ENCODE measurements at places on chromosomes 12 and 14. TPM values are rescaled to one million over a fixed set of nuclear protein-coding genes. Genes with fewer than 3 reads are reported as not detected.
A peak's percentile ranks its signal among the peaks of the same experiment; 100 is the strongest.

Gene LUM
- total RNA-seq, result 38.7 TPM

- no peak for DNase-seq
- no peaks in the 10 kb centered on the region for H3K27me3 ChIP-seq
- no peaks in the 10 kb centered on the region for H3K36me3 ChIP-seq
- H3K4me3 ChIP-seq, result no peak overlapping the region
Observed at GRCh38 chr12:116150001-116150400, 127.5 kb downstream of the MED13L start.

Gene ESR2
- 0.52 TPM for total RNA-seq

Gene KRT7
- 2.8 TPM for total RNA-seq

GRCh38 chr14:80084196-80084595 is 127.1 kb downstream of the DIO2 start:
- H3K4me3 ChIP-seq, result no peak overlapping the region
- H3K27ac ChIP-seq, result no peak overlapping the region
- no peaks in the 10 kb centered on the region for H3K4me1 ChIP-seq
- no peak for DNase-seq
- no peaks in the 10 kb centered on the region for H3K27me3 ChIP-seq

DNA sequence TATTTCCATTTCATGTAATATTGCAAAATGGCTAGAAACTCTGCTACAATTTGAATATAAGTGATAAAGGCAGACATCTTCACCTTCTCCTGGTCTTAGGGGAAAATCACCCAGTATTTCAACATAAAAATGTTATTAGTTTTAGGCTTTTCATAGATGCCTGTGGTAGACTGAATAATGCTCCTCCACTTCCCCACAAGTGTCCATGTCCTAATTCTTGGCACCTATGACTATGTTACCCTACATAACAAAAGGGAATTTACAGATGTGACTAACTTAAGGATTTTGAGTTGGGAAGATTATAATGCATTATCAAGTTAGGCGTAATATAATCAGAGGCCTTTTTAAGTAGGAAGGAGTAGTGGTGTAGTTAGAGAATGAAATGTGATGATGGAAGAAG is 196.4 kb downstream of the TMTC3 start:
- H3K27ac ChIP-seq, result no peak overlapping the region
- H3K27me3 ChIP-seq, result no peaks in the 10 kb centered on the region
- DNase-seq, result no peak
- H3K4me1 ChIP-seq, result no peaks in the 10 kb centered on the region

- H3K27ac ChIP-seq, result no peak overlapping the region
- DNase-seq, result no peak
- H3K27me3 ChIP-seq, result no peaks in the 10 kb centered on the region
- no peaks in the 10 kb centered on the region for H3K36me3 ChIP-seq
- H3K4me3 ChIP-seq, result no peak overlapping the region
Observed at GRCh38 chr14:61621444-61621843, 73.9 kb upstream of the HIF1A start.

Gene CYP27B1
- 0.42 TPM for total RNA-seq

Gene KLRB1
- 22.6 TPM for total RNA-seq

Gene VDR
- total RNA-seq, result 1.5 TPM

GRCh38 chr12:2309647-2310046 is 256.9 kb downstream of the CACNA1C start:
- DNase-seq, result no peak
- no peaks in the 10 kb centered on the region for H3K27me3 ChIP-seq
- H3K4me3 ChIP-seq, result no peak overlapping the region

GRCh38 chr12:56028511-56029165 is 7.8 kb downstream of the IKZF4 start:
- DNase-seq, result no peak
- H3K27ac ChIP-seq, result peak overlapping the region; percentile 52
- peaks cover 41% of the 10 kb centered on the region for H3K36me3 ChIP-seq
- H3K4me1 ChIP-seq, result peaks cover 4% of the 10 kb centered on the region

DNA sequence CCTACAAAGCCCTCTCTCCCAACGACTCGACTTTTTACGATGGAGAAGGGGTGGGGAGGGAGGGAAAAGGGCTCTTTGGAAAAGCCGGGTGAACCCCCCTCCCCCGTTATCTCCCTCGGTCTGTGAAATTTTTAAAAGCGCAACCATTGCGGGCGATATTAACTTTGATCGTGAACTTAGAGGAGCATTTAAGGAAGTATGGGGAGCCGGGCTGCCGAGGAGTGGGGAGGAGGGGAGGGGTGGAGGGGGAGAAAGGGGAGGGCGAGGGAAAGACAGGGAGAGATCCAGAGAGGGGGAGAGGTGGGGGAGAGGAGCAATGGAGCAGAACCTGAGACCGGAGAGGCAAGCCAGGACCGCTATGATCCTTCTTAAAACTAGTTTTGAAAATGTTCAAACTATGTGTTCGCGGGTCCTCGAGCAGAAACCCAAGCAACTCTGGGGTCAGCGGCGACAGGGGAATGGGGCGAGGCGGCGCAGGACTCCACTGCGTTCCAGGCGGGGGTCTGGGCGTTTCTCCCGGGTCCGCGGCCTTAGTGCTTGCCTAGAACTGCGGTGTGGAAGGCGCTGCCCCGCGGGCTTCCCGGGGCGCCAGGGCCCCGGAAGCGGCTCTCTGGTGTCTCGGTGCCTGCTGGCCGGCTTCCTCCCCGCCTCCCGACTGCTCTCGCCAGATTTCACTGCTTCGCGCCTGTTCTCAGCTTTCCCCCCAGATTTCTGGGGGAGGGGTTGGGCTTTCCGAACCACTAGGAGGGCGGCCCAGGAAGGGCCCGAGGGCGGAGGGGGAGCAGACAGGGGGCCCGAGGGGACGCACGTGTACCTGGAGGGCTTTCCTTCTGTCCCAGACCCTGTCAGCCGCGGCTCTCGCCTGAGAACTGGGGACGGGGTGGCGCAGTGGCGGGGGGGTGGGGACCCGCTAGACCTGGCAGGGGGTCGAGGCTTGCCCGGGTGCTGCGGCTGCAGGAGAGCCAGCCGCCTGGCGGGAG is at the start of gene HOTAIR:
TSS of gene HOTAIR (minus strand) at position 871 of the 980 bp plus-strand sequence.
- no peak within 1 kb of the TSS for H3K4me3 ChIP-seq
- H3K36me3 ChIP-seq, result no peaks in the 10 kb centered on the region
- no peak for DNase-seq
- no peaks in the 10 kb centered on the region for H3K4me1 ChIP-seq

Measured in thymus (tissue), 14 donors.